ENCODE measurements at places on chromosomes 12 and 14.

DNA sequence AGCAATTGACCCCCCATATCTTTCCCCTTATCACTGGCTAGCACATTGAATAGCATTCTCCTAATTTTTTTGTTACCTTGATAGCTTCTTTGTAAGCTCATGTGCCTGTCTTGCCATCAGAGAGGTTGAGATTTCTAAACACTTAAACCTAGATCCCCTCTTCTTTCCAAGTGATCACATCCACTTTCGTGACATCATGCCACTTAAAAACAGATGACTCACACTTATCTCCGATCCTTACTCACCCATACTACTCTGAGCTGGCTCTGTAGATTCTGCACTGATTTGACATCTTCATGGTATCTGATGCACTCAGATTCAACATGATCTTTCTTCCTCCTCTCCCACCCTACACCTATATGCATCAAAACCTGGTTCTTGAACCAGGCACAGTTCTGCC, 10.5 kb downstream of the GPR137C start:
- no peak for DNase-seq

GRCh38 chr14:103216857-103217256, 93.6 kb downstream of the TNFAIP2 start:
- DNase-seq = no peak

- no peak for DNase-seq
Measured at GRCh38 chr12:22190-22529, 44.4 kb upstream of the IQSEC3 start.

DNA sequence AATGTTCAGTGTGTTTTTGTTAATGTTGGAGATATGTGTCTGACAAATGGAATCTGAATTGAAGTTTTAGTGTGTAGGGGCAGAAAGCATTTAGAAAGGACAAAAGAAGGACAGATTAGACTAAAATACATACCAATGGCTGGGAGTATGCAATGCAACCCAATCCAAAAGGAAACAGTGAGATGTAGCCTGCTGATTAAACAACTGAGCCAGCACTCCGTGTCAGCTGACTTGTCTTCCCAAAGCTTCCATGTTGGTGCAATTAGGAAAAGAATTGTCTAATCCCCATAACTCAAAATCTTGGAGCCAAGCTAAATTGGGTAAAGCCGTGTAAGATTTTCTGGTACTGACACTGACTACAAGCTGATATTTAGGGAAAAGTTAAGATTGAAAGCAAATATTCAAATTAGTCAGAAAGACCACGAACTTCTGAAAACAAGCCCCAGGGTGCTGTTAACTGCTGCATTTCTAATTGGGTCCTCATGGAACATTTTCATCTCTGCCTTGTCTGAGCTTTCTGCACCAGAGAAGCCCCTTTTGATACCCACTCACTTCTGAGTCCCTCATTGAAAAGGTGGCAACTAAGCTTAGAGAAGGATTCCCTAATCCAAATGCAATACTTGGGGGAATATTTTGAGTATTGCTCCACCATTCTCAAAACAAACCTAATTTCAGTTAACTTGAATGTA, 109.1 kb downstream of the DAD1 start:
- no peak for DNase-seq

GRCh38 chr12:57840726-57841125, 5.8 kb downstream of the CTDSP2 start:
- peak; percentile 68 for DNase-seq

DNA sequence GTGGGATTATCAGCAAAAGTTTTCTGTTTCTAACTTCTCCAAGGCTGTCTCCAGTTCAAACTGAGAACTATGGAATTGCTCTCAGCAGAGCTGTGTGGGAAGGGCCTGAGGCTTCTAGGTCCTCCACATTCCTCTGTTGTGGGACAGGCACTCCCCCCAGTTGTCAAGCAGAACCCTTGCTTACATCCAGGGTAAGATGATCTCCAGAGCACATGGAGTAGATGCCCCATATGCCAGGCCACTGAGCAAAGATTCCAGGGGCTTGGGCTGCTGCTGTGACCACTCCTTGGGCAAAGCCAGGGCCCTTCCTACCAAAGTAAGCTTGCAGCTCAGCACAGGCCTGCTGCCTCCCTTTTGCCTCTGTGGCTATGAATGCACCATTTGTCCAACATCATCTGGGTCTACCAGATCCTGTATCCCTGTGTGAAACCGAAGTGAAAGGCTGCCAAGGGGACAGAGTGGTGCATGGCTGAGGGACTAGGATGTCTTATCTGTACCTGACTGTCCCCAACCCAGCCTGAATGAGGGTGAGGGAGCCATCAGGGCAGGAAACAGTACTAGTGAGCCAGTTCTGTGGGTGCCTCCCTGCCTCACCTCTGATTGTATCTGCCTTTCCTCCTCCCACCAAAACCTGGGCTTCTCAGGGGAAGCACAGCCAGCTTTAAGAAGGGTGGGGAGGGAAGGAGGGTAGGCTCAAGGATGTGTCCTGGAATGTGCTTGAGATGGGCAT, 13.1 kb upstream of the ESPL1 start:
- DNase-seq = no peak

- peak; percentile 45 for DNase-seq
Measured at GRCh38 chr12:7113389-7113871, 4.4 kb upstream of the C1RL start.

DNA sequence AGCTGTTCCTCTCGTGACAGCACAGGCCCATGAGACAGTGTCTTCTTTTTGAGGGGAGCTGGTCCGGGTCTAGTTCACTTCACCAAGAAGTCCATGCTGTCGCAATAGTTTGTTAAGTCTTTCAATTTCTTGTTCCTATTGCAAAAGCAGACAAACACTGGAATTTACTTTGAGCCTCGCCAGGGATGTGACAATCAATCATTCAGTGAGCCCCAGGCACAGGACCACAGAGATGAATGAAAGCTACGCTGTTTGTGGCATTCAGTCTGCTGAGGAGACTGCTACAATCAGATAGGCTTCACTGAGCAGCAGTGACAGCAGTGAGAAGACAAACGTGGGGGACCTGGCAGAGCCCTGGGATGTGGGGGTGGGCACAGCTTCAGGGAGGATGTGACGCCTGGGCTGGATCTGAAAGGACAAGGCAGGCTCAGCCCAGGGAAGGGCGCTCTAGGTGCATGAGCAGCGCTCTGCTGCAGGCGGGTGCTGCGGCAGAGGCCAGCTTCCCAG, 35.5 kb downstream of the TCTN1 start:
- no peak for DNase-seq

DNA sequence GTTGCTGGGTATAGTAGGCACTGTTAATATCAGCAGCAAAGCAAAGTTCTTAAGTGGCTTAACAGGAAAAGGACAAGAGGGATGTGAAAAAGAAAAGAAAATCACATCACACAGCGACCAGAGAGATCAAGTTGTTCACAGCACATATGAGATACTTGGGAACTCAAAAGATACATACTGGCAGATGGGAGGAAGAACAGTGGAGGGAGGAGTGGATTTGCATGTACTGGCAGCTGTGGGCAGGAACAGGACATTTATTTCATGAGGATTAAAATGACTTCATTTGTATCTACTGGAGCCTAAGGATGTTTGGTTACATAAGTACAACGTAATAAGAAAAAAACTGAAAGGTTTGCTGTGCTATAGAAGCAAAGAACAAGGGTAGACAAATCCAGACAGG, 136.5 kb upstream of the IFNG-AS1 start:
- no peak for DNase-seq

DNA sequence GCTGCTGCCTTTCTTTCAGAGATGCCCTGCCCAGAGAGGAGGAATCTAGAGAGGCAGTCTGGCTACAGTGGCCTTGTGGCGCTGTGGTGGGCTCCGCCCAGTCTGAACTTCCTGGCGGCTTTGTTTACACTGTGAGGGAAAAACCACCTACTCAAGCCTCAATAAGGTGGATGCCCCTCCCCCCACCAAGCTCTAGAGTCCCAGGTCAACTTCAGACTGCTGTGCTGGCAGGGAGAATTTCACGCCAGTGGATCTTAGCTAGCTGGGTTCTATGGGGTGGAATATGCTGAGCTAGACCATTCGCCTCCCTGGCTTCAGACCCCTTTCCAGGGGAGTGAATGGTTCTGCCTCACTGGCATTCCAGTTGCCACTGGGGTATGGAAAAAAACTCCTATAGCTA, 25.6 kb downstream of the SPATA7 start:
- DNase-seq = no peak

GRCh38 chr12:121202407-121203355, 7.2 kb upstream of the P2RX4 start:
- DNase-seq = no peak

GRCh38 chr14:66101662-66102061, 384.5 kb upstream of the CCDC196 start:
- no peak for DNase-seq

DNA sequence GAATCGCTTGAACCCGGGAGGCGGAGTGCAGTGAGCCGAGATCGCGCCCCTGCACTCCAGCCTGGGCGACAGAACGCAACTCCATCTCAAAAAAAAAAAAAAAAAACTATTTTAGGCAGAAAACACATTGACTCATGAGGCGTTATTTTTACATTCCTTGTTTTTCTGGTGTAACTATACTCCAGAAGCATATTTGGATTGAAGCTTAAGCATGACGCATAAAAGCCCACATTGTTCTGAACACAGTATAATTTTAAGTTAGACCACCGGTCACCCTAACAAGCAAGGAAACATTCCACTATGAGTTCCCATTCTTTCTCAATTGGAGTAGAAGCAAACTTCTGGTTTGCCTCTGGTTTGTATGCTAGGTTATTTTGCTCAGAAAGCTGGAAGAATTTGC, 173.0 kb downstream of the MYRFL start:
- no peak for DNase-seq

DNA sequence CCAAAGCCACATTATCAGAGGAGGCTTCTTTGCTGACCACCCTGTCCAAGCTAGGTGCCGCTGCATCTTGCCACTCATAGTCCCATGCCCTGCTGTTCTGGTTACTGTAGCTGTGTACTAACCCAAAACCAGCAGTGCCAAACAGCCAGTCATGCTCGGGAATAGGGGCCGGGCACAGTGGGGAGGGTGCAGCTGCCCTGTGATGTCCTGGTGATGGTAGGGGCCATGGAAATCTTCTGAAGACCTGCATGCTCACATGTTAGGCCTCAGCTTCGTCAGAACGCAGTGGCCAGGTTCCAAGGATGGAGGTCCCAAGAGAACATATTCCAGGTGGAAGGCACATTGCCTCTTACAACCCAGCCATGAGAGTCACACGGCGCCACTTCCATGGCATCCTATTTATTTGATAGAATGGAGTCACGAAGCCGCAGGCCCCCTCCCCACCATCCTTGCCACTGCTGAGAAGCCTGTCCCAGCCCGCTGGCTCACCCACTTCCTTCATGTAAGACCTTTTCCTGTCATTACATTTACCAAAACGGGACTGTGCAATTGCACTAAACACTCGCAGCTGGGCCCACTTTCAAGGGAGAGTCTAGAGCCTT, 48.5 kb downstream of the FAM222A start:
- DNase-seq = no peak

DNA sequence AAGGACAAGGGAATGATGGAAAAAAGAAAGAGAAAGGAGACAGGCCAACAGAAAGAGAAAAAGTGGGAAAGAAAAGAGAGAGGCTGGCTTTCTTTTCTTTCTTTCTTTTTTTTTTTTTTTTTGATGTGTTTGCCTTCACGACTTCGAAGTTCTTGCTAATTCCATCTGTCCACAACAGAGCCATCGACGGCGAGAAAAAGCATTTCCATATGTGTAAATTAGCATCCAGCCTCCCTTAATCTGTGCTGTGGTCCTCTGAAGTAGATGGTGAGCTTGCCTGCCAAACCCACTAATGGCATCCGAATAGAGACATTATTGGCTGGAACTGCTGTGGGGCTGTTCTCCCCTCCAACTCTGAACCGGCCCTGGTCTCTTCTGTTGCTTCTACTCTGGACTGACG, 997.4 kb downstream of the BCL11B start:
- no peak for DNase-seq

DNA sequence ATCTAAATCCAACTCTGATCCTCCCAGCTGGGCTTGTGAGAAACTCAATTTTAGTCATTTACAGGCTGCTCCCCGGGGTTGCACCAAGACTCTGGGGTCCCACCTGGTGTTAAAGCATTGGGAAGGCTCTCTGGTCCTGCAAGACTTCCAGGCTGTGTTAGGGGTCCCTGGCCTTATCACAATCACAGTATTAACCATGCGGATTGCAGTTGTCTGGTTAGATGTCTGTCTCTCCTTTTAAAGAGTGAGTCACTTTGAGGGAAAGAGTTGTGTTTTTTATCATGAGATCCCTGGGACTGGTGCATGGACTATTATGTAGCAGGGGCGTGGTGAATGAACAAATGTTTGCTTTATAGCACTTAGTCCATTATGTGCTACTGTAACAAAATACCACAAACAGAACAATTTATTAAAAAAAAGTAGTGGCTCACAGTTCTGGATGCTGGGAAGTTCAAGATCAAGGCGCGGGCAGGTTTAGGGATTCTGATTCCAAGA, 531.4 kb downstream of the FUT8 start:
- no peak for DNase-seq

- no peak for DNase-seq
Measured at GRCh38 chr12:92736605-92737004, 33.8 kb downstream of the PLEKHG7 start.

Data from NCI-H1105 treated with DMSO at 0.1 percent for 48 hours (cell line).